Neuronal stem cell (in vitro differentiated cells): ENCODE measurements at places on chromosomes 11 and 22.

DNA sequence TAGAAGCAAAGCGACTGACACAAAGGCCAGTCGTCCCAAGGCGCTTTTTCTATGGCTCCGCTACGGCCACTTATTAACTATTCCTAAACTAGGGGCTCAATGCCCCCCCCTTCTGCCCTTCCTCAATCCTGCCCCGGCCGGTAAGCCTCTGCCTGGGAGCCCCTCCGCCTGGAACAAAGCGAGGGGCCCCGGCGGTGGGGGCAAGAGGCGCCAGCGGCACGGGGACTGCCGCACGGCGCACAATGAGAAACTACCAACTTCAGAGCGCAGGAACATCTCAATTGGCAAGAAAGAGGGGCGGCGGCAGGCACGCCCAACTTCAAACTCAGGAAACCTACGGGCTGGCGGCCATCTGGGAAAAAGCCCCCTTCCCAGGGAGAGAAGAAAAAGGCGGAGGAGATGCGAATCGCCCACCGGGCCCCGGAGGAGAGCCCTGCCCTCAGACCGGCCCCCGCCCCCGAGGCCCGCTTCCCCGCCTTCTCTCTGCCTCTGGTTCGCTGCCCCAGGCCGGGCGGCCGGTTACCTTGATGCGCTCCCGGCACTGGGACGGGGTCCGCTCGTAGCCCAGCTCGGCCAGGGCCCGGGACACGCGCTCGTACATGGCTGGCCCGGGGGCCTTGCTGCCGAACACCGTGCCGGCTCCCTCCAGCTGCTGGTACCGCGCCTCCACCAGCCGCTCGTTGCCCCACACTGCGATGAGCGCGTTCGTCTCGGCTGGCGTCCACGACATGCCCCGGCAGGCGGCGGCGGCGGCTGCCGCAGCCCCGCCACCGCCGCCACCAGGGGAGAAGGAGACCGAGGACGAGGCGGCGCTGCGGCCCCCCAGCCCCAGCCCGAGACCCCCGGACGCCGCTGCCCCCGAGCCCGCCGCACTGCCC lies 619 bp downstream of the MSANTD2 start:
- DNase-seq: peak; percentile 55

GRCh38 chr11:61860054-61860903 lies 31.1 kb downstream of the FADS3 start:
- DNase-seq: no peak

DNA sequence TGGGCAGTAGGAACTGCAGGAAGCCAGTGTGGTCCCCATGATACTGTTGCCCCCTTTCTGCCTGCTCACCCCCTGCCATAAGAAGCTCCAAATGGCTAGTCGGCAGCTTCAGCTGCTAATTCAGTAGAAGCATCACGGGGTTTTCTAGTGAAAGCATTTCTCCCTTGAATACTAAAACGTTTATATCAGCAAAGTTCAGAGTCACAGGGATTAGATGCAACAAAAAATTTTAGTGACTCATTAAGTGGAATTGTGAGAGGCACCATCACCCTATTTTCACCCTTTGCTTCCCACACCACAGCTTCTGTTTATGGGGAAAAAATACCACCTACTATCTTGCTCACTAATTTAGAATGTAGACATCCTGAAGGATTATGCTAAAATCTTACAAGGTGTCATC lies 25.2 kb downstream of the RAB39A start:
- DNase-seq: no peak

DNA sequence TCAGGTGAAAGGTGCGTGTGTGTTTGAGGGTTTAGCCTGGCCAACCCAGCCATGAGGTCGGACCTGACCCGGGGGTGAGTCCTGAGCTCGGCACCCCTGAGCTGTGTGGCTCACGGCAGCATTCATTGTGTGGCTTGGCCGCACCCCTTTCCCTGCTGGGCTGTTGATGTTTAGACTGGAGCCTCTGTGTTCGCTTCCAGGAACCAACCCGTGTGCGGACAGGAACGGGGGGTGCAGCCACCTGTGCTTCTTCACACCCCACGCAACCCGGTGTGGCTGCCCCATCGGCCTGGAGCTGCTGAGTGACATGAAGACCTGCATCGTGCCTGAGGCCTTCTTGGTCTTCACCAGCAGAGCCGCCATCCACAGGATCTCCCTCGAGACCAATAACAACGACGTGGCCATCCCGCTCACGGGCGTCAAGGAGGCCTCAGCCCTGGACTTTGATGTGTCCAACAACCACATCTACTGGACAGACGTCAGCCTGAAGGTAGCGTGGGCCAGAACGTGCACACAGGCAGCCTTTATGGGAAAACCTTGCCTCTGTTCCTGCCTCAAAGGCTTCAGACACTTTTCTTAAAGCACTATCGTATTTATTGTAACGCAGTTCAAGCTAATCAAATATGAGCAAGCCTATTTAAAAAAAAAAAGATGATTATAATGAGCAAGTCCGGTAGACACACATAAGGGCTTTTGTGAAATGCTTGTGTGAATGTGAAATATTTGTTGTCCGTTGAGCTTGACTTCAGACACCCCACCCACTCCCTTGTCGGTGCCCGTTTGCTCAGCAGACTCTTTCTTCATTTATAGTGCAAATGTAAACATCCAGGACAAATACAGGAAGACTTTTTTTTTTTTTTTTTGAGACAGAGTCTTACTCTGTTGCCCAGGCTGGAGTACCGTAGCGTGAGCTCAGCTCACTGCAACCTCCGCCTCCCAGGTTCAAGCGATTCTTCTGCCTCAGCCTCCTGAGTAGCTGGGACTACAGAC lies 53.9 kb upstream of the PPP6R3 start:
- no peak for DNase-seq

DNA sequence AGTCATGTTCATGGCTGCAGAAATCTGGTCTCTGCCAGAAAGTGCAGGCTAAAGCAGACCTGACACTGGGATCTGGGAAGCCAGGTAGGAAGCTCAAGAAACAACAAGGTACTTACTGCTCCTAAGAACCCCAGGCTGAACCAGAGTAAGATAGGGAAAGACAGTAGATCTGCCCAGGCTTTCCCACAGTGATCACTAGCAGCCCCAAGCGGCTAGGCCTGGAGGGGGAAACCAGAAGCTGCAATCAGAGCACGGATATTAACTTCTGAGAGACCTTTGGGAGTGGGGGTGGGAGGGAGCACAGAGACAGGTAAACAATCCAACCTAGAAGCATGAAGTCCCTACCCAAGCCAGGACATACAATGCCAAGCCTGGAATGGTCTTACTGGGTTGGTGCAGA lies 135.2 kb upstream of the C11orf58 start:
- no peak for DNase-seq

GRCh38 chr11:119373921-119374631 lies 7.4 kb downstream of the USP2 start:
- peak; percentile 82 for DNase-seq

DNA sequence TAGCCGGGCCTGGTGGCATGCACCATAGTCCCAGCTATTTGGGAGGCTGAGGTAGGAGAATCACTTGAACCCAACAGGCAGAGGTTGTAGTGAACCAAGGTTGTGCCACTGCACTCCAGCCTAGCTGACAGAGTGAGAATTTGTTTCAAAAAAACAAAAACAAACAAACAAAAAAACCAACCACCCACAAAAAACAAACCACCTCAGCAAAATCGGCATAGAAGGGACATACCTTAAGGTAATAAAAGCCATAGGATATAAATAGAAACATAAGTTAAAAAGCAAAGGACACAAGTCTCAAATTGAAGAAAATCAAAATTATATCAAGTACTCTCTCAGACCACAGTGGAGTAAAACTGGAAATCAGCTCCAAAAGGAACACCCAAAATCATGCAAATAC lies 33.2 kb downstream of the PIWIL3 start:
- no peak for DNase-seq

- no peak for DNase-seq
Observed at GRCh38 chr11:2869561-2870427, 15.8 kb downstream of the CDKN1C start.
